NCI-H1436 treated with DMSO at 0.1 percent for 48 hours (cell line): ENCODE measurements at places on chromosomes 2 and 18.

DNA sequence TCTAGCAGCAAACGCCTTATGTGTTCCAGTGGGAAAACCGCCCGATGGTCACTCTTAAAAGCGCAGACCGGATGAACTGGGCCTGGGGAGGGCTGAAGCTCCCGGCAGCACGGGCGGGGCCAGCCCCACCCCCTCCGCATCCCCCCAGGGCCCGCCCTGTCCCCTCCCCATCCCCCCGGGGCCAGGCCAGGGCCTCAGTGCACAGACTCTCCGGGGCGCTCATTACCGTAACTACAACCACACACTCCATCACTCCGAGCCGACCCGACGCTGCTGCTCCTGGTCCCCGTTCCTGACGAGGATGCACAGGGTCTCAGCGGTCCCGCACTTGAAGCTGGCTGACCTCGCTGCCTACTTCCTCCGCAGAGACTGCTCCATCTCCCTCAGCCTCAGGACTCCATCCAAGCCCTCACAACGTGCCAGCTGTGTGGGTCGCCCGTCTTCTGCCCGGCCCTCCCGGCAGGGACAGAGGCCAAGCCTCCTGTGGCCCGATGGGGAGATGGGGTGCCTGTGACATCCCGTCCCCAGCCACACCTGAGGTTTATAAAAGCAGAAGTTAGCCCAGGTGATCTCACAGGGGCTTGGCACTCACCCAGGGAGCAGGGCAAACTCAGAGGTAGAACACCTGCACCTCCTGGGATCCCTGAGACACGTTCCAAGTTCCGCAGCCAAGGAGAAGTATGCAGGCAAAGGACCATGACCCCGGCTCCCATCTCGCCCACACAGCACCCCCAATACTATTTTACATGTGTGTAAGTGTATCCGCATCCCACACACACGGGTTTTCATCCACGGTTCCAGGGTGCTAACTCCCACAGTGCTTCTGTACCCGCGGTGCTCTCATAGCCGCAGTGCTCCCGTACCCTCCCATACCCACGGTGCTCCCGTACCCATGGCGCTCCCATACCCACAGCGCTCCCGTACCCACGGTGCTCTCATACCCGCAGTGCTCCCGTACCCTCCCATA is 36.0 kb downstream of the SLC66A2 start:
- no peak for DNase-seq

- no peak for DNase-seq
These were observed 10.7 kb downstream of the GPR45 start for GRCh38 chr2:105252271-105252670.

DNA sequence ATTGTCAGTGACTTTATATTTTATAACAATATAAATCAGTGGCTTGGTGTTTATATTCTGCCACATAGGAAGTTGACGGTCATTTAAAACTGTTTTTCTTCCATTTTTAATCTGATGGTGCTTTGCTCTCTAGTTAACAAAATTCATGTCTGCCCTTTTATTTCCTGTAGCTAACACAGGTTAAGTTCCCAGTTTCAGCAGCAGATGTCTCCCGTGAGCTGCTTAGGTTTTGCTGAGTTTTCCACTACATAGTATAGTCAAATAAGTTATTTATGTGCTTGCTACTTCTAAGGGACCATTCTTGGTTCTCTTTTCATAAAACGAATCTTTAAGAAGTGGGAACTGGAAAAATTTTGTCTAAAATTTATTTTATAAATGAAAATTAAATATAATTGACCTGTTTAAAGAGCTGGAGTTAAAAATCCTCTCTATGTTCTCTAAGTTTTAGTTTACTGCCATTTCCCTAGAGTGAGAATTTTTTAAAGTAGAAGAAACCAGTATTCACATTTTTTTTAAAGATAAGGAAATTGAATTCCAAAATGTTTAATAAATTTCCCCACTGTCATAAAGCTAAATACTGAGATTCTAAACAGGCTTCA is 20.6 kb downstream of the HTR2B start:
- peak; percentile 5 for DNase-seq

GRCh38 chr2:218331745-218332144 is 24.9 kb upstream of the CATIP start:
- no peak for DNase-seq

- DNase-seq, result no peak
These were observed 20.3 kb downstream of the PLEK start for GRCh38 chr2:68385220-68385906.
